Activated CD4-positive, alpha-beta T cell treated with anti-CD3 and anti-CD28 coated beads, Interleukin-2, Interleukin-6, amounts not matched to agents 100 ng/mL and 50 ng/mL, durations not matched to agents 16 hours and 8 hours (primary cell): ENCODE measurements at places on chromosomes 1 and 21.

- no peak for DNase-seq
Measured at GRCh38 chr1:47624531-47624930, 186.7 kb downstream of the FOXD2 start.

GRCh38 chr1:158248118-158248517 lies 6.1 kb upstream of the CD1A start:
- peak; percentile 72 for DNase-seq

DNA sequence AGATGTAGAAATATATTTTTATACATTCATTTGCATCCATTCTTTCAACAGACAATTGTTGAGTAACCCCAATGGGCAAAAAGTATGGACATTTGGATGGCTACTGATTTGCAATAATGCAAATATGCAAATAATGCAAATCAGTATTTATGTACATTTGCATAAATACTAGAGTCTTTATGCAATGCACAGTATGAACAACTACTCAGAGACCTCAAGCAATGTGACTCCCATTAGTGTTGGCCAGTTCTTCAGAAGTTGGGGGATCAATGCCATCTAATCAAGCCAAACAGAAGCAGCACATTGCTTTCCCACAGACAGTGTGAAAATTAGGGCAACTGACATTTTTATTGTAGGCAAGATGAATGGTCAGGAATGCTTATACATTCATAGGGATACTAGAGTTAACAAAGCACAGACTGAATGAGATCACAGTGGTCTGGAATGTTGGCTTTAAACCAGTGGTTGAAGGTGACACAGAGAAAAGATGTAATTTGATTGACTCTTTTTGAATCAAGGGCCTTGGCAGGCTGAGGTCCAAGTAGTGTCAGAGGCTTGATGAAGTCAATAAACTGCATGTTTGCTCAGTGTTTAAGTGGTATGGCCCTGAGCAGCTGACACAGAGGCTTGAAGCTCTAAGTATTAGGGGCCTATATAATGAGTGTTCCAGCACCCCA lies 256.6 kb downstream of the CTH start:
- no peak for DNase-seq

- peak; percentile 66 for DNase-seq
Measured at GRCh38 chr1:160428655-160429054, 28.3 kb downstream of the VANGL2 start.

GRCh38 chr1:74858136-74858535 lies 125.2 kb downstream of the TYW3 start:
- DNase-seq: no peak
